ENCODE measurements at places on chromosomes 6 and 20.

- no peak overlapping the region for H3K27ac ChIP-seq
- H3K4me3 ChIP-seq, result no peak overlapping the region
- no peak for DNase-seq
- H3K4me1 ChIP-seq, result no peaks in the 10 kb centered on the region
- H3K36me3 ChIP-seq, result peaks cover 9% of the 10 kb centered on the region
These were observed 51.0 kb downstream of the POU3F2 start for GRCh38 chr6:98885330-98885729.

- no peaks in the 10 kb centered on the region for H3K27me3 ChIP-seq
- no peak overlapping the region for H3K4me3 ChIP-seq
- no peak overlapping the region for H3K27ac ChIP-seq
- H3K4me1 ChIP-seq, result peaks cover 18% of the 10 kb centered on the region
- DNase-seq, result no peak
These were observed 11.0 kb downstream of the LY86 start for GRCh38 chr6:6599468-6599873.

- peaks cover 42% of the 10 kb centered on the region for H3K4me1 ChIP-seq
- no peak for DNase-seq
- H3K36me3 ChIP-seq, result no peaks in the 10 kb centered on the region
- no peaks in the 10 kb centered on the region for H3K27me3 ChIP-seq
These were observed 112.8 kb downstream of the HFE start for GRCh38 chr6:26199773-26200764.

GRCh38 chr6:88428068-88428467, 261.9 kb upstream of the CNR1 start:
- no peak overlapping the region for H3K4me3 ChIP-seq
- H3K4me1 ChIP-seq, result no peaks in the 10 kb centered on the region
- H3K27me3 ChIP-seq, result no peaks in the 10 kb centered on the region
- no peak overlapping the region for H3K27ac ChIP-seq

- no peaks in the 10 kb centered on the region for H3K36me3 ChIP-seq
- no peak overlapping the region for H3K27ac ChIP-seq
- H3K4me3 ChIP-seq, result no peak overlapping the region
- DNase-seq, result no peak
These were observed 3.3 kb downstream of the PLN start for GRCh38 chr6:118551063-118552053.

GRCh38 chr6:101605874-101606273, 212.4 kb downstream of the GRIK2 start:
- no peaks in the 10 kb centered on the region for H3K4me1 ChIP-seq
- H3K27ac ChIP-seq, result no peak overlapping the region
- DNase-seq, result no peak
- H3K27me3 ChIP-seq, result no peaks in the 10 kb centered on the region
- H3K4me3 ChIP-seq, result no peak overlapping the region

GRCh38 chr6:21992178-21992967, 304.5 kb downstream of the PRL start:
- no peaks in the 10 kb centered on the region for H3K27me3 ChIP-seq
- H3K27ac ChIP-seq, result no peak overlapping the region
- H3K36me3 ChIP-seq, result no peaks in the 10 kb centered on the region
- no peaks in the 10 kb centered on the region for H3K4me1 ChIP-seq
- no peak for DNase-seq

DNA sequence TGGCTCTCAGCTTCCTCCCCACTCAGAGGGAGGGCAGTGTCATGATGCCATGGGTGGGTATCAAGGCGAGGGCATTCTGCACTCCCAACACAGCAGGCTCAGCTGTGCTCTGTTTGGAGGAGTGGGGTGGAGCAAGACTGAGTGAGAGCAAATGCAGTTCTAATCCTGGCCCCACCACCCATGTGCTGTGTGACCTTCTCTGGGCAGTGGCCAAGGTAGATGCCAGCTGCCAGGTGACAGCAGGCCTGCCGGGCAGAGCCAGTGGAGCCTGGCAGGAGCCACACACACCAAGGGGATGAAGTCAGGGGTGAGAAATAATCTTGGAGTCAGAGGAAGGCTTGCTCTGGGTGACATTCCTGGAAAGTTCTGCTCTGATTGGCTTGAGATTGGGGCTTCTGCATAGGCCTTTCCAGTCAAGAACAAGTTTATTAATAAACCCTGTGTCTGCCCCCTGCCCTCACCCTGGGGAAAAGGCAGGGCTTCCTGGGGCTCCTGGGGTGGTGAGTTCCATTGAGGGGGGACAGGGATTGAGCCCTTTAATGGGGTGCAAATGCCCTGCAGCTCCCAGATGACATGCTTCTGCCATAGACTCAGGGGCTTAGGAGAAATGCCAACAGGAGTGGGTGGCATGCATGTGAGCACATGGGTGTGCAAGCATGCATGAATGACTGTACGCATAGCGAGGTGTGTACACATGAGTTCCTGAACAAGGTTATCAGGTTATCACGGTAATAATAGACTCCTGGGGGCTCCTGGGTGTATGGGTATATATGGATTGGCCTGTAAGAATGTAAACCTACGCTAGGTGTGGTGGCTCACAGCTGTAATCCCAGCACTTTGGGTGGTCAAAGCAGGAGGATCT, 134.2 kb downstream of the MRPL14 start:
- no peak overlapping the region for H3K27ac ChIP-seq
- no peaks in the 10 kb centered on the region for H3K36me3 ChIP-seq
- DNase-seq, result no peak
- no peak overlapping the region for H3K4me3 ChIP-seq
- no peaks in the 10 kb centered on the region for H3K27me3 ChIP-seq

GRCh38 chr6:142416179-142416578, 114.4 kb downstream of the ADGRG6 start:
- DNase-seq, result no peak
- H3K36me3 ChIP-seq, result no peaks in the 10 kb centered on the region
- no peak overlapping the region for H3K4me3 ChIP-seq
- no peaks in the 10 kb centered on the region for H3K4me1 ChIP-seq

Measured in T-cell (primary cell).